Fibroblast of the conjunctiva (primary cell): ENCODE measurements at places on chromosomes 7 and 10.

DNA sequence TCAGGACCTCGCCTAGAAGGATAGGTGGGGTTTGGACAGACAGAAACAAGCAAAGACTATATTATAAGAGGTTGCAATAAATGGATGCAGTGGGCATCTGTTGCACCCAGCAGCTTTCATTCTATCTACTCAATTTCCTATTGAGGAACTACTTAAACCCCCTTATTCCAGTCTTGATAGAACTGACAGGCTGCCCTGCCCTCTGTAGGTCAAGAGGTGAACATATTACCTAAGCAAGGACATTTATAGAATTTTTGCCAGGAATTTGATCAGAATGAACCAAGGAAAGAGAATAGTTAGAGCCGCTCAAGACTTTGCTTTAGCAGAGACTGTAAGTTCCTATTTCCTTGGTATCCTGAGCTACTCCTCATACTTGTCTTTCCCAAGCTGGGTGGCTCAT lies 9.5 kb downstream of the VTI1A start:
- DNase-seq, result no peak

DNA sequence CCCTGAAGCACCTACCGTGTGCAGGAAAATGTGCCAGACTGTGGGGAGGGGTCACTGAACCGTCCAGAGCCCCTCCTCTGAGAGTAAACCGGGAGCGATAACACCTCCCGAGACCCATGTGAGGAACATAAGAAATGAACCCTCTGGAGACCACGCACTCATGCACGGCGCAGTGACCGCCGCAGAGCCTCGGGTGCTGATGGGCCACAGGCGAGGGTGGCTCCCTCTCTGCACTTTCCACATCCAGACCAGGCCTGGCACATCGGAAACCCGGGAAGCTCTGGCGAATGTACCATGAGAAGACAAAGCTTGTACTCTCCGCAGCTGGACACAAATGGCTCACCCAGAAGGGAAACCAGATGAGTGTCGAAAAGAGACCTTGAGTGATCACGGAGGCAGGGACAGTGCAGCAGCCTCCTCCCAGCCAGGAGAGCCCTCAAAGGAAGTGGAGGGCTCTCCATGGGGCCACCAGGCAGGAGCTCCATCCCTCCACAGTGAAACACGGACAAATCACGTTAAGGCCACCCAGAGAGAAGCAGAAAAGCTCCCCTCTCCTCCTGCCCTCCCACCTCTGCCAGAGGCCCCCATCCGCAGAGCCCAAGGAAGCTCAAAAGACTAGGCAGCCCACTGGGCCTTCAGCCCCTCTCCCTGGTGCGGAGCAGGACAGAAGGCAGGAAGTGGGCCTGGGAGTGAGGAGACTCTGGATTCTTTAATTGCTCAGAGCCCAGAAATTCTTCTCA lies 178.1 kb upstream of the PPP2R2D start:
- DNase-seq, result no peak

DNA sequence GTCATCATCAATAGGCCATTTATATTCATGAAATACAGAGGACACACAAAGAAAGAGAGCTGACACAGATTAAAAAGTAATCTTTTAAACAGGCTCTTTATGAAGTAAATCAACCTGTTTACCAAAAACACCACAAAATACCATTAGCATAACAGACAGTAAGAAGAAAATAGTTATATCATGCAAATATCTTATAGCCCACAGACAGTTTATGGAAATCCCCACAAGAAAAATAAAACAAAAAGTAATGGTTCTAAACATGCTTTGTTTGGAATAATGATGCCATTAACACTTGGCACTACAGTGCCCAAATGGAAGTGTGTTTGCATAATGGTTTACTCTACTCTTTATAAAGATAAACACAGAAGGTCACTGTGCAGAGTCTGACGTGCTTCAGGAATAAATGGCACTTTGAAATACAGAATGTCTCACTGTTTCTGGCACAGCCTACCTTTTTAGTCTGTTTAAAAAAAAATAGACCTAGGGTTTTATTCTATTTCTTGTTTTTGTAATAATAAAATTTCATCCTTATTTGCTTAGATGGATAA lies 30.1 kb downstream of the SEMA3D start:
- no peak for DNase-seq

- no peak for DNase-seq
Observed at GRCh38 chr7:80779456-80779855, 139.4 kb downstream of the SEMA3C start.

DNA sequence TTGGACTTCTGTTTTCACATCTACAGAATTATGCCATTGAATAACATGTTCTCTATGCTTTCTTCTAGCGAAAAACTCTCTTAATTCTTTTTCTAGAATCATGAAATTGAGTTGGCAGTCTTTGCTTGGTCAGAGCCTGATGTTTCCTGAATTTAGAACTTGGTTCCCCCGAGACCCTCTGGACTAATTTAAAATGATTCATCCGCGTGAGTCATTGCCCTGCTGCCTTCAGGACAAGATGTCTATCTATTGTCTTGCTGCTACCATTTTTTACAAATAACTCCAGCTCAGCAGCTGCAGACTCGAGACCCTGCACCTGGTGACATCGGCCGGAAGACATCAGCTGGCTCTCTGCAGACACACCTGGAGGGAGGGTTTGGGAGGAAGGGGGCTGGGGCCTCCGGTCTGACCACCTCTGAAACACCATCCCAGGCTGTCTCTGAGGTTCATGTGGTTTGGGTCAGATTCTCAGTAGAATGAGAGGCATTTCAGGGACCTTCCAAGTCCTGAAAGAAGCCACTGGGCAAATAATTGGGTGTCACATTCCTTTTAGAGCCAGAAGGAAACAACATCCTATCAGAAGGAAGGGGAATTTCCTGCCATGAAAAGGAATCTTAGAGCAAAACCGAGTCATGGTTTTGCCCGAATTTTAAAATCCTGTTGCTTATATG lies 20.9 kb upstream of the KLF6 start:
- peak; percentile 90 for DNase-seq

- no peak for DNase-seq
Observed at GRCh38 chr7:83065714-83066113, 97.0 kb downstream of the PCLO start.

- no peak for DNase-seq
Observed at GRCh38 chr7:156832195-156832877, 60.6 kb downstream of the LMBR1 start.

DNA sequence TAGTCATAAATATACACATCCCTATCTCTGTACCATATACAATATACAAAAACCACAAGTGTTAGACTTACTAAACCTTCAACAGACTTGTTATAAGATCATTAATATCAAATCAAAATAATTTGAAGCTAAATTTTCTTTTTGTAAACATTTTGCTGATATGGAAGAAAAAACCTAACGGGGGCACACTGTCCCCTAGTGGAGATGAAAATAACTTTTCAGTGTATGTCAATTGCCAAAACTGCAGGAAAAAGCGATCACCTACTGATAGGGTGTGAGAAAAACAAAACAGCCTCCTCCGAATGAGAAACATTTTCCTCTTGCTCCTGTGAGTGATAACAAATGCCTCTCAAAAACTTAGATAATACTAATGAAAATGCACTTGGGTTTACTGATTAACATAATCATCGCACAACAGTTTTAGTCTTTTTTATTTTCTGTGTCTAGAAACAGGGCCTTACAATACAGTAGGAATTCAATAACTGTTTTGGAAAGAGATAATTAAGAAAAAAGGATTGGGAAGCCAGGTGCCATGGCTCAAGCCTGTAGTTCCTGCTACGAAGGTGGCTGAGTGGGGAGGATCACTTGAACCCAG lies 322.7 kb downstream of the CRPPA start:
- DNase-seq, result no peak

- DNase-seq, result no peak
Observed at GRCh38 chr7:74030861-74031260, 2.9 kb downstream of the ELN start.

GRCh38 chr10:14016011-14016536 lies 314.6 kb downstream of the FRMD4A start:
- no peak for DNase-seq

DNA sequence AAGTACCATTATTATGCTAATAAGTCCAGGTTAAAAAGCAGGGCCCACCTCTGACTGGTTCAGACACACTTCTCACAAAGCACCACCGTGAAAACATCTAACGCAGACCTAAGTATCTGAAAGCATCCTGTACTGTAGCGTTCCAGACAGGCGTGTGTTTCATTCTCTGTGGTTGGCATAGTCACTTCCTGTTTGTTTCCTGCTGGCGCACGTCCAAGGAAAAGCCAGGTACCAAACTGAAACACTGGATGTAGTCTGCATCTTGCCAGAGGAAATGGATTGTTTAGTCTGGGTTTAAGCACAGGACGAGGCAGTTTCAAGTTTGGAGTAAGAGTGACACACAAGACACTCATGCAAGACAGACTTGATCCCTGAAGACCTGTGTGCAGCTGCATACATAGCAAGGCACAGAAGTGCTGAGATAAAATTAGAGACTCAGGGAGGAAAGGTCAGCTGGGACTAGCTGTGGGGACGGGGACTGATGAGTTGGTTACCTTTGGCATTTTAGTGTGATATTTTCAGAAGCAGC lies 23.3 kb downstream of the BPGM start:
- no peak for DNase-seq

- no peak for DNase-seq
Observed at GRCh38 chr7:28364082-28364481, 48.2 kb upstream of the CREB5 start.

- peak; percentile 49 for DNase-seq
Observed at GRCh38 chr7:122886357-122887081, at the start of gene CADPS2. Gene CADPS2 (minus strand): TSS chr7:122886460. CDS start chr7:122886337, 123 bp downstream.

- DNase-seq, result peak; percentile 2
Observed at GRCh38 chr10:20254078-20254477, 437.8 kb downstream of the PLXDC2 start.

- peak; percentile 49 for DNase-seq
Observed at GRCh38 chr10:88389456-88389855, 193.7 kb downstream of the RNLS start.

DNA sequence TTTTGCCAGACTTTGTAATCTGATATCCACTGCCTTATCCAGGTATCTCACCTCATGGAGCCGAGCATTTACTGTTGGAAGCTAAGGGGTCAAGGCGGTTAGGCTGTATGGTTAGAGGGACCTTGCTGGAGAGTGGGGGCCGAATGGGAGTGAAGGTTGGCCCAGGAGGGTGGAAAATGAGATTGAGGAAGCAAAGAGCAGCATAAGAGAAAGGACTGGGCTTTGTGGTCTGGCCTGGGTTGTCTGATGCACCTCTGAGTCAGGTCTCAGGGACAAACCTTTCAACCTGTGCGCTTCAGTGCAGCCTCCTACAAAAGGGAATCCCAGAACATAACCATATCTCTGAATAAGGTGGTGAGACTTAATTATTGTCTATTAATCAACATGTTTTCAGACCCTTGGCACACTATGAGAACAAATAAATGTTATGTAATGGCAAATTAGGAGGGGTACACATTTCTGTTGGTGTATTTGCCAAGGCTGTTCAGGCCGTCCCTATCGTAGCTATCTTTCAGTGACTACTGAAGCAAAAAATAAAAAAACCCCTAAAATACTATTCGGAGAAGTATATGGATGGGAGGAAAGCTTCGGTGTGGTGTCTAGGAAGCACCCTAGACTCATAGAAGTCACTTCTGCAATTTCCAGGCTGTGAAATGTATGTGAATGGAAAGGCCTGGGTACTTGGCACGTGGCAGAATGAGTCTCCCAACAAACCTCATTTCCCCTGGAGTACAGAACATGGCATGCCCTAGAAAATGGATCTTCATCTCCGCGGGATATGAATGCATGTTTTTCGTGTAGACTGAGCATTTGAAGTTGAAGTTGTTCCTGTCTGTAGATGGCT lies 4.3 kb downstream of the CAMK1D start:
- no peak for DNase-seq

- no peak for DNase-seq
Observed at GRCh38 chr7:155317114-155317434, 19.4 kb downstream of the INSIG1 start.

GRCh38 chr7:22837308-22837707 lies 14.7 kb upstream of the TOMM7 start:
- DNase-seq, result no peak

- no peak for DNase-seq
Observed at GRCh38 chr7:53485354-53485753, 449.9 kb downstream of the POM121L12 start.

DNA sequence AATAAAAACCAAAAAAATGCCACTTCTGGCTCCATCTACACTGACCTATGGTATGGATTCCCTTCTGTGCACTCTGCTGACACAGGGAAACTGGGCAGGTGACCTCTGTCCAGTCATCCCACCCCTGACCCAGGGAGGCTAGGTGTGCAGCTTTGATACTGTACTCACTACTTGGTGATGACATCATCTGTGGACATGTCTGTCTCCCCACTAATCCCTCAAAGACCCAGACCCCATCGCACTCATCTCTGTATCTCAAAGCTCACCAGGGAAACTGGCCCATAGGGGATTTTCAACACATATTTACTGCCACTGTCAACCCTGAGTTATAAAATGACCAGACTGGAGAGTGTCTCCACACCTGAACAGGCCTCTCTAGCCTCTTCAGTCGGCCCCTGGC lies 10.6 kb downstream of the SGMS1 start:
- no peak for DNase-seq

GRCh38 chr7:132579260-132579899 lies 3.1 kb upstream of the PLXNA4 start:
- DNase-seq, result no peak

- DNase-seq, result no peak
Observed at GRCh38 chr7:81705206-81705605, 64.6 kb downstream of the HGF start.

- DNase-seq, result no peak
Observed at GRCh38 chr10:107847620-107848019, 683.1 kb upstream of the SORCS1 start.

DNA sequence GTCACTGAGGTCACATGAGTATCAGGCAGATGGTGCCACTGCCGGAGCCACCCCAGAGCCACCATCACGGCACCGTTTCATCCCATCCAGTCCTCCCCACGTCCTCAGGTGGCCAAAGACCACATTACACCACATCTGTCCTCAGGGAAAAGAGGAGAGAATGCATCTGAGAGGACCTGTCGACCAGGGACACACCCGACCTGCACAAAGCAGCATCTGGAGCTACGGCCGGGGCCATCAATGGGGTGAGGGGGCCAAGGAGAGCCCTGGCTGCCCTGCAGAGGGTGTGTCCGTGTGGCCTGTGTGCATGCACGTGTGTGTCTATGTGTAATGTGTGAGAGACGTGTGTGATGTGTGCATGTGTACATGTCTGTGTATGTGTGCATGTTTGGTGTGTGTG lies 480.6 kb downstream of the DNAJB6 start:
- DNase-seq, result no peak

DNA sequence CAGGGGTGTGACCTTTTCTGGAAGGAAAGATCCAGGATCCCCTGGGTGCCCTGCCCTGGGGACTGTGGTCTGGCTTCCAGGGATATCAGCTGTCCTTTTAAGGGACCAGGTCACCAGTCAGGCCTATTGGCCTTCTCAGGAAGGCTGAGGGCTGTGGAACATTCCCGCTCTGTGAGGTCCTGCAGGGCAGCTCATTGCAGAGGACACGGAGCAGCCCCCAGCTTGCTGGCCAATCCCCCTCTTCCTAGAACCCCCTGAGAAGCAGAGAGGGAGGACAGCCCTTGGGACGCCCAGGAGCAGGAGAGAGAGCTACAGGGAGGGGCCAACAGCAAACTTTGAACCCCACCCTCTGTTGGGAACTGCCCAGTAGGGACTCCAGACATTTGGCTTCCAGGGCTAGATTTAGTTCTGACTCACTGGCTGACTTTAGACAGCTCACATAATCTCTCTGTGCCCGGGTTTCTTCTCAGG lies 67.9 kb upstream of the COL13A1 start:
- no peak for DNase-seq
